Cardiac fibroblast (primary cell): ENCODE measurements at places on chromosomes 2 and 18.
A peak's percentile ranks its signal among the peaks of the same experiment; 100 is the strongest.

DNA sequence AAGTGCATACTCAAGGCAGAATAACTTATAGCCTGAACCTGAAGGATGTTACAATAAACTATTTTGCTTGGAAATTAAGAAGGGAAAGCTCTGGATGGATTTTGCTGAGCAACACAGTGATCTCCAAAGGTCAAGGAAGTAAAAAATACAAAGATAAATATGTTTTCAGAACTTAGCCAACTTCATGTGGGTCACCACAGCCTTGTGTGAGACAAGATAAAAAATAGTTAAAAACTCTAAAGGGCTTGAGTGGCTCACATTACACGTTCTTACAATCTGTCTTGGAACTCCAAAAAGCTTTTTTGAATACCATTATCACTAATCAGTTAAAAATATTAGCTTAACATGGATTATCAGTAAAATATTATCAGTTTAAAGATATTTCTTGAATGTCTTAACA is 28.9 kb upstream of the MTX2 start:
- no peak for DNase-seq

DNA sequence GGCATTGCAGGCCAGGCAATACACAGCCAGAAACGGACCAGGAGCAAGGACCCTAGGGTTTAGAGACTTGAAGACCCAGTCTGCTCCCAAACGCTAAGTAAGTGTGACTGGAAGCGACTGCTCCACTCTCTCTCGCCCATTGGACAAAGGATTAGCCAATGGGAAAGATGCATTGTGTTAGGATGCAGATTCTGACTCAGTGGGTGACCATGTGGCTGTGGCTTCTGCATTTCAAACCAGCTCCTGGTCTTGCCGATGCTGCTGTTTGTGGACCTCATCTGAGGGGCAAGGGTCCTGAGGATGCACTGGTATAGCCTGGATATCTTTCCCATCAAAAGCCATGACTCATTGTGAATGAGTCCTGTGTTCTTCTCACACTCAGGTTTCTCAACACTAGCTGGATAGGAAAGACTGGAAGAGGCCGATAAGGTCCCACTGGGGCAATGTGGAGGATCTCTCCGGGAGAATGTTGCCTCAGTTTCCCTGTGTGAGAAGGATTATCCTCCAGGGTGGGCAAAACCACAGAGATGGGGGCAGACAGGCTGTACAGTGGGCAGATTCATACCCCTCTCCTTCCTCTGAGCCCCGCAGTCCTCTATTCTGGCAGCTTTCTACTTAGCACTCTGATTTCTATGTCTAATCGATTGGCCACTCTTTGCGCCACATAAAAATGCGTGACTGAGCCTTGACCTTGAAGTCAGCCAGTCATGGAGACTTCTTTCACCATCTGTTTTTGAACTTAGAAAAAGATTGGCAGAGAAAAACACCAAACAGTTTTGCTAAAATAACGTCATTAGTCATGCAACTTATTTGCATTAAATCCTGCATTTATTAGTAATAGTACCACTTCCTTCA is 257.1 kb downstream of the PRKCE start:
- no peak for DNase-seq

DNA sequence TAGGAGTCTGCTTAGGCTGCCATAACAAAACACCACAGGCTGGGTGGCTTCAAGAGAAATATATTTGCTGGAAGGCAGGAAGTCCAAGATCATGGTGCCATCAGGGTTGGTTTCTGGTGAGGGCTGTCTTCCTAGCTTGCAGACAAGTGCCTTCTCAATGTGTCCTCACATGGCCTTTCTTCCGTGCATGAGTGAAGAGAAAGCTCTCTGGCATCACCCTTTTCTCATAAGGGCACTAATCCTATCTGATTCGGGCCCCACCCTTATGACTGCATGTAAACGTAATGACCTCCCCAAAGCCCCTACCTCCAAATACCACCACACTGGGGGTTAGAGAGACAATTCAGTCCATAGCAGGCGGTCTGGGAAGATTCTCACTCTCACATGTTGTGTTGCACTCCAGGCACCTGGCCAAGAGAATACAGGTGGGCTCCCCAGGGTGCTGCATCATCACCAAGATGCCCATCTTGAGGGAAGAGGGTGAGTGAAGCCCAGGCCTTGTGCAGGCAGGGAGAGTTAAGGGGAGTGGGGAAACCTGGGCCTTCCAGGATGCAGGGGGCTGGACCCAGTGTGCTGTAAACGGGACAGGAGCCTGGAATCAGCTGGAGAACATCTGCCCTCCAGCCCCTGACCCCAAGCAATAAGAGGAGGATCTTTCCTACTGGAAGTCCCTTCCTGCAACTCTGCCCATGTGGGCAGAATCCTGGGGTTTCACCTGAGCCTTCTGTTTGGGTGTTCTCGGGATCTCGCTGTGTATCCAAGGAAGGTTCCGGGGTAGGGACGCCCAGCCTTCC is 10.2 kb downstream of the CATIP start:
- no peak for DNase-seq

GRCh38 chr2:174333372-174334277 is 1.1 kb upstream of the SP9 start:
- DNase-seq = no peak

- no peak for DNase-seq
Measured at GRCh38 chr2:168698969-168699368, 103.5 kb upstream of the NOSTRIN start.

- DNase-seq = no peak
Measured at GRCh38 chr2:225120186-225120585, 77.9 kb upstream of the DOCK10 start.

- no peak for DNase-seq
Measured at GRCh38 chr2:52072949-52073348, 1041.0 kb upstream of the NRXN1 start.

DNA sequence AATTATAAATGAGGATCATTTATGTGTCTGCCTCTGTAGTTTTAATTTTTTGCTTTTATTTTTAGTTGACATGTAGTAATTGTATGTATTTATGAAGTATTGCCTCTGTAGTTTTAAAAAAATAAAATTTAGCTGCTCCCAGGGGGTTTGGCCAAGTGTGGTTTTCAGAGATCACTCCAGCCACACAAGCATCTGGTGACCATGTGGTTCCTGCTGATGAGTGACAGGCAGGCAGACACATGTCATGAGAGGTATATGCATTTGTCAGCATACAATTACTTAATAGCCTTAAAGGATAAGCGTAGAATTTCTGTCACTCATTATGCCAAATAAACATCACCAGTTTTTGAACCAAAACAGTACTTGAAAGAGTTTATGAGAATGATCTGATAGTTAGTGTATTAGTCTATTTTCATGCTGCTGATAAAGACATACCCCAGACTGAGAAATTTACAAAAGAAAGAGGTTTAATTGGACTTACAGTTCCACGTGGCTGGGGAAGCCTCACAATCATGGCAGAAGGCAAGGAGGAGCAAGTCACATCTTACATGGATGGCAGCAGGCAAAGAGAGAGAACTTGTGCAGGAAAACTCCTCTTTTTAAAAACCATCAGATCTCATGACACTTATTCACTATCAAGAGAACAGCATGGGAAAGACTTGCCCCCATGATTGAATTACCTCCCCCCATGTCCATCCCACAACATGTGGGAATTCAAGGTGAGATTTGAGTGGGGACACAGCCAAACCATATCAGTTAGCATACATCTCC is 29.6 kb downstream of the MREG start:
- DNase-seq = no peak

DNA sequence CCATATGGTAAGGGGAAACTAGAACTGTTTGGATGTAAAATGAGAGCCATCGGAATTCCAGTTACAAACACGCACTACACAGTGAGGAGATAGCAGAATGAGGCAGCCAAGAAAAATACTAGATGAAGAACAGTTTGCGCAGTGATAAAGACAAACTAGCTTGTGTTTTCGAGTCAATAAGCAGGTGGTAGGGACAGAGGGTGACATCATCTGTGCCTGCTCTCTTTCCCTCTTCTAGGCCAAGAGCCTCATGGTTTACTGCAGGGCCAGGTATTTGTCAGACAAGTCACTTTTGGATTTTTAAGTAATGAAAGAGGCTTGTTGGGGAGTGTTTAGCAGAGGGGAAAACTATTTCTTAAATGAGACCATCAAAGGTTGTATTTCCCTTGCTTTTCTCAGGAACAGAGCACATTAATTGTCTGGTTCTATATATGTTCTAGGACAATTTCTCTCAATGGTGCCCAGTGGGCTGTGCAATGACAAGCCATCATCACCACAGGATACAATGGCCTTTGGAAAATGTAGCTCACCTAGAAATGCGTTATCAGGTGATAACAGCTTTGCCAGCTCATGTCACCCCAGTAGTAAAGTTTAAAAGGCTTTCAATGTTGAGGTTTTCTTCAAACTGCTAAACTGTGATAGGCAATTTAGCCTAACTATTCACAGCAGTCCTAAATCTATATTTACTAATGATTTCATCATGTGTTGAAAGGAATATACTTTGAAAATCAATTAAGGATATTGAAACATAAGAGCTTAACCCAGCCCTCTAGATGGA is 1210.3 kb upstream of the ZEB2 start:
- no peak for DNase-seq

DNA sequence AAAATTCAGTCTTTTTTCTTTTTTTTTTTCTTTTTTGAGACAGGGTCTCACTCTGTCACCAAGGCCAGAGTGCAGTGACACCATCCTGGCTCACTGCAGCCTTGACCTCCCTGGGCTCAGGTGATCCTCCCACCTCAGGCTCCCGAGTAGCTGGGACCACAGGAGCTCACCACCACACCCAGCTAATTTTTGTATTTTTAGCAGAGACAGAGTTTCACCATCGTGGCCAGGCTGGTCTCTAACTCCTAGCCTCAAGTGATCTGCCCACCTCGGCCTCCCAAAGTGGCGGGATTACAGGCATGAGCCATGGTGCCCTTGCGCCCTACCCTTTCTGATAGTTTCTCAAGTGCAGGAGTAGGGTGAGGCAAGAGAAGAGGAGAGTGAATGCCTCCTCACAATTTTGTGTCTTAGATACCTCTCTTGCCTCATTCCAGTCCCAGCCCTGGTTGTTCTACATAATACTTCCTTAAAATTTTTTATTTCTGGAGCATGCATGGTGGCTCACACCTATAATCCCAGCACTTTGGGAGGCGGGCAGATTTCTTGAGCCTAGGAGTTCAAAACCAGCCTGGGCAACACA is 68.2 kb upstream of the CAB39 start:
- DNase-seq = no peak

DNA sequence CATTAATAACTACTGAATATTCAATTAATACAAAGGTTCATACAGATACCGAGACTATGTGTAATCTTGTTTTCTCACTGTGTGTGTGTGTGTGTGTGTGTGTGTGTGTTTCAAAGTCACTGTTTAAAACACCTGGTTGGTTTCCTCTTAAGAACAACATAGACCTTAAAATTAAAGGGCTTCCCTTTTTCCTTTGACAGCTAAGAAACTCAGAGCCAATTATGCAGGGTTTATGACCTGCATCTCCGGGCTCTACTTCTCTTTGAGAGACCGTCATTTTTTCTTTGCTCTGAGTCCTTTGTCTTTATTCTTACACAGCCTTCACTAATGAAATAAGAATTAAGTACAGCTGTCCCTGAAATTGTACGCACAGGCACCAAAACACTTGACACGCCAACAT is 145.6 kb downstream of the HDAC4 start:
- no peak for DNase-seq

GRCh38 chr2:160388464-160389263 is 104.9 kb downstream of the RBMS1 start:
- peak; percentile 54 for DNase-seq

- peak; percentile 71 for DNase-seq
Measured at GRCh38 chr18:9000733-9001132, 101.8 kb upstream of the NDUFV2 start.

- DNase-seq = no peak
Measured at GRCh38 chr2:130836501-130837174, at the start of gene ARHGEF4. ARHGEF4 (plus strand) TSS chr2:130836914; CDS start chr2:130836954, 40 bp downstream.

DNA sequence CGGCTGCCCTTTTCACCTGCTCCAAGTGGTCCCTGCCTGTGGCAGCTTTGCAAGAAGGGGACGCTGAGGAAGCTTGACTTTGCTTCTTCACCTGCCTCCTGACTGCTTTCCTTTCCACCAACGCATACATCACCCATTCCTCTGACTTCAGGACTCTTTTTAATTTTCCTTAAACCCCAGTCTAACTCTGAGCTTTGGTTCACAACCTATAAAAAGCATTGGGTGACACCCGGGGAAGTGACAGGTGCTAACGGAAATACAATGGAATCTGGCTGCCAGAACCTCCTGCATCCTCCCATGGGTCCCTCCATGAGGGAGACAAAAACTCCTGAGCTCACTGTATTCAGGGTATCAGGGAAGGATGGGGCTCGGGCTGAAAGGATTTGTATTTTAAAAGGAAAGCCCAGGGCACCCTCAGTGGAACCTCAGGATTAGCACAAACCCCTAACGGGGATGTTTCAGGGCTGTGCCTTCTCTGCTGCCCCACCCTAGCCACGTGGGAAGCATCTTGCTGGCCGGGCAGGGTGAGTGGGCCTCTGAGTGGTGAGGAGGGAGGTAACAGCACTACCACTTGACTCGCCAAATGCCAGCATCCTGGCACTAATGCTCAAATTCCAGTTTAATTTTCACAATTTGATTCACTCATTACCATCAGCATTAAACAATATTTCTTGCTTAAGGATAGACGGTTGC is 284.8 kb downstream of the CELF4 start:
- DNase-seq = no peak

DNA sequence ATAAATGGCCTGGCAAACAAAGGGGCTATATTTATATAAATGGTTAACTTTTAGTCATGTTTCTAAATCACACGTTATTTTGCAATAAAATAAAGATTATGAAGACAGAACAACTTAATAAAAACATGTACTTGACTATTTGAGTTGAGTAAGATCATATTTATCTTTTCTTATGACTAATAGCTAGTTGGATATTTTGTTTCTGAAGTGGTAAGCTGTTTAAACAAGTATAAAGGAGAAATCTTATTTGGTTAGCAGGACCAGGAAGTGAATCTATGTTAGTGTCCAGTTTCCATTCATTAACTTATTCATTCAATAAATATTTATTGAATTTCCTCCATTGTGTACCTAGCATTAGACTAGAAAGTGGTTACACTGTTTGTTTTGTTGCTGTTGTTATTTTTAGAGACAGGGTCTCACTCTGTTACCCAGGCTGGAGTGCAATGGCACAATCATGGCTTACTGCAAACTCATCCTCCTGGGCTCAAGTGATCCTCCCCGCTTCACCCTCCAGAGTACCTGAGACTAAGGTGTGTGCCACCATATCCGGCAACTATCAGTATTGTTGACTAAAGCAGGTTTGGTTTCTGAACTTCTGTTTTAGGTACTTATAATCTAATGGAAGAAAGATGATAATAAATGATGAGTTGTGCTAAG is 312.6 kb downstream of the DPP10 start:
- DNase-seq = no peak

- peak; percentile 50 for DNase-seq
Measured at GRCh38 chr18:379681-380330, 112.0 kb upstream of the THOC1 start.

GRCh38 chr2:1032030-1032429 is 81.4 kb downstream of the SNTG2 start:
- no peak for DNase-seq
